ENCODE measurements at places on chromosomes 5 and 9.

DNA sequence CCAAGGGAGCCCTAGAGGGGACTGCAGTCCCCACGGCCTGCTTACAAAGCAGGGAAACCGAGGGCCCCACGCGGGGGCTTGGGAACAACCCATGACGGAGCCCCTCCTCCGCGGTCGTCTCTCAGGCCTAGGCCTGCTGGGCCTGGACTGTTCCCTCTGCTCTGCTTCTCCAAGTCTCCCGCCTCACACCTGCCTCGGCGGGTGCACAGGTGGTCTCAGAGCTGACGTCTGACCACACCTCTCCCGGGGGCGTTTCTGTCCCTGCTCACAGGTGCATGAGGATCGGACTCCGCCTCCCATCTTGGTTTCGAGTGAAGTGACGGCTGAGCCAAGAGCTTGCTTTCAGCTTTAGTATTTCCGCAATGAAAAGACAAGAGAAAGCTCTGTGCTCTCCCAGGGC, 72.1 kb downstream of the MRPL36 start:
- peak; percentile 33 for DNase-seq

DNA sequence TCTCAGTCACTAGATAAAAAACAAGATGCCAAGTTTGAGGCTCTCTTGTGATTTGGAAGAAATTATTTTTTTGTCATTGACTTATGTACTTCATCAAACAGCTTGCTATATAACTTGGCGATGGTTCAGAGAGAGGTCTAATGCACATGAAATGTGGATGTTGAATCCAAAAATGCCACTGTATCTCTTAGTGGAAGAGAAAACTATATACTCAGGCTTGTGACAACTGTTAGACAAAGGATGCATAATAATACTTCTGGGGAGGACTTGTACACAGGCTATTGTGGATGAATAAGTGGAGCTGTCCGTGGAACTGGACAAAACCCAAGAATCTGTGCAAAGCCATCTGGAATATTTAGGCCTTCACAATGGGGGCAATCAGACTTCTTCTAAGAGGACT, 162.9 kb upstream of the NMUR2 start:
- no peak for DNase-seq

DNA sequence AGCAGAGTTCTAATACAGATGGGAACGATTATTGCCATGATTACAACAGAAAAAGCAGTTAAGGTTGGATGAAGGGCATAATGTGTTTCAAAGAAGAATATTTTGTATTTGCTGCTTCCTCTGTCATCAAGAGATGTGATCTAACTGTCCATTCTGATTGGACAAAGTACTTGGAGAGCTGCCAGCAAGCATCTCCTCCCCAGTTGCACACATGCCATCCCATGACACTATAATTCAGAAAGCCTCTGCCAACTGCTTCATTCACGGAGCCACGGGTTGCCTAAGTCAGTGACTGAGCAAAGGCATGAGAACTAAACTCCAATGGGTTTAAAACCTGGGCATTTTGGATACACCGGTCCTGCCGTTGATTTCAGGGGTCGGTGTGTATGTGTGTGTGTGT, 253.8 kb downstream of the CRB2 start:
- no peak for DNase-seq

DNA sequence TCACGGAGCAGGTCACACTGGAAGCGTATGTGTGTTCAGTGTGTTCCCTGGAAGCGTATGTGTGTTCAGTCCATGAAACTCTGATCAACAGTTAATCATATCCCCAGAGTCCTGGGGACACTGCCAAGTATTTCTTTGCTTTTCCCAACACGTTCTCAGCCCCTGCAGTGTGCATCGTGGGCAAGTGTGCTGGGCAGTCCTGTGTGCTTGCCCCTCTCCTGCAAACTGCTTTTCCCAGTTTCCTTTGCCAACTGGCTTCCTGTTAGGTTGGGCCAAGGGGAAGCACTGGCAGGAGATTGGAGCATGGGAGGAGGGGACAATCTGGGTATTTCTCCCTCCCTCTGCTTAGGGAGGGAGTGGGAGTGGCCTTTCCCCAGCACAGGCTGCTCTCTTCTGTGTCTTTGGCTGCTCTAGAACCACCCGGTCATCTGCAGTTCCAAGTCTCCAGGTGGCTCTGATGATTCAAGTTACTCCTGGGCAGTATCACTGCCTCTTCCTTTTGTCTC, 36.8 kb upstream of the NEK6 start:
- DNase-seq: peak; percentile 94

- DNase-seq: peak; percentile 71
These were observed 1.4 kb downstream of the ZSWIM6 start for GRCh38 chr5:61333321-61333953.

DNA sequence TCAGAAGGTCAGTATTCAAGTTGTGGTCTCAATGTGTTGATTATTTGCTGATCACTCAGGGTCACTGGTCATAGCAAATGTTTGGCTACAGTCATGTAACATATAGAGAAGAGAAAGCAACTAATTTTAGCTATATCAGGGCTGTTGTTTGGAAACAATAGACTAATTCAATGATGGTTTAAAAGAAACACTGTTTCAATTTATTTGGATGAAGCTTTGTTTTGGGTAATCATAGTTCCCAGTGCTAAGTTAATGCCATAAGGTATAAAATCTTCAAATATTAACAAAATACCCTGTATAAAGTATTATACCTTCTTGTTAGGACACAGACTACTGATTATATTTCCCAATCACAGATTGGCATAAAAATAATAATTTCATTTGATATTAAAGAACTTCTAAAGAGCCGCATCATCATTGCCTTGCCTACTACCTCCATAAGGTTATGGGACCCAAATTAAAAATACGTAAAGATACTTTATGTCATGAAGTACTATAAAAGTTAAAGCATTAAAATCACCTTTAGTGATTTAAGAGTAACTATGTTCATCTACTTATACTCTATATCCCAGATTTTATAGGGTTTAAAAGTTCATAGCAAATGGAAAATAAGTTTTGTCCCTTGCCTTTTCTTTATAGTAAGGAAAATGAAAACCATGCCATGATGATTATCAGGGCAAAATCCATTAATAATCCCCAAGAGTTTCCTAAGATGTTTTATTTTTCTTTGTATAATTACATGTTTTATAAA, 6.0 kb downstream of the NR3C1 start:
- no peak for DNase-seq

DNA sequence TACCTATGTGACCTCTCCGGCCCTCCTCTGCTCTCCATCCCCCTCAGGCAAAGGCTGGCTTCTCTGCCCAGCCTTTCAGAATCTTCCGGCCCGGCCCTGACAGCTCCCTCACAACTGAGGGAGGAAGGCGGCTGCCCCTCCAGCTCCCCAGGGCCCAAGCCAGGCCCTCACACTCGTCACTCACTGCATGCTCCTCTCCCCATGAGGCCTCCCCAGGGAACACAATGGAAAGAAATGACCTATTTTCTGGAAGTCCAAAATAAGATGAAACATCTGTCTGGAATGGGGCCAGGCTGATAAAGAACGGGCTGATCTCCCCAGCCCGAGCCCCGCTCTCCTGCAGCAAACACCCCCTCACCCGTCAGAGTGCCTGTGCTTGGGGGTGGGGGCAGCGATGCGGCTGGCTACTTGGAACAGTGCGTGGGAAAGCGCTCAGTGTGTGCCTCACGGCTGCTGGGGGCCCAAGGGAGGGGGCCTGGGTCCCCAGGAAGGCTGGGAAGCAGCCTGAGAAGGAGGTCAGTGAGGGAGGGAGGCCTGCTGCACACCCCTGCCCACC, 11.3 kb downstream of the PDGFRB start:
- DNase-seq: no peak

DNA sequence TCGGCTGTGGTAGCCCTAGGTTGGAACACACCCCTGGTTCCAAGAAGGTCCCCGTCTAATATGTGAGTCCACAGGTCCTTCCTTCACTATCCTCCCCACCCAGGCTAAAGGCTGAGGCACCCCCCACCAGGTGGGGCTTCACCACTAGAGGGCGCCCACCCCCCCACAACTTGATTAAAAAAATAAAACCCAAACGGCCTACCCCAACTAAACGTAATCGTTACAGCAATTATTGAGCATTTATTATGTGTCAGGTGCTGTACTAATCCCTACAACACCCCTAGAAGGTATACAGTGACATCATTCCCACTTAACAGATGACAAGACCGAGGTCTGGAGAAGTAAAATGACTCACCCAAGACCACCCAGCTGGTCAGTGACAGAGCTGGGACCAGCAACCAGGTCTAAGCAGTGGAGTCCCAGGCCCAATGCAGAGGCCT, 65.0 kb downstream of the FGF18 start:
- no peak for DNase-seq

- no peak for DNase-seq
These were observed 40.9 kb upstream of the F2RL2 start for GRCh38 chr5:76664079-76664478.

- DNase-seq: peak; percentile 67
These were observed 19.4 kb downstream of the DCP2 start for GRCh38 chr5:112995764-112996618.

- no peak for DNase-seq
These were observed 26.3 kb downstream of the GSN start for GRCh38 chr9:121294151-121294743.

- no peak for DNase-seq
These were observed 56.8 kb downstream of the MTREX start for GRCh38 chr5:55364537-55365055.

- DNase-seq: no peak
These were observed 74.6 kb downstream of the MRPL36 start for GRCh38 chr5:1724822-1725602.

DNA sequence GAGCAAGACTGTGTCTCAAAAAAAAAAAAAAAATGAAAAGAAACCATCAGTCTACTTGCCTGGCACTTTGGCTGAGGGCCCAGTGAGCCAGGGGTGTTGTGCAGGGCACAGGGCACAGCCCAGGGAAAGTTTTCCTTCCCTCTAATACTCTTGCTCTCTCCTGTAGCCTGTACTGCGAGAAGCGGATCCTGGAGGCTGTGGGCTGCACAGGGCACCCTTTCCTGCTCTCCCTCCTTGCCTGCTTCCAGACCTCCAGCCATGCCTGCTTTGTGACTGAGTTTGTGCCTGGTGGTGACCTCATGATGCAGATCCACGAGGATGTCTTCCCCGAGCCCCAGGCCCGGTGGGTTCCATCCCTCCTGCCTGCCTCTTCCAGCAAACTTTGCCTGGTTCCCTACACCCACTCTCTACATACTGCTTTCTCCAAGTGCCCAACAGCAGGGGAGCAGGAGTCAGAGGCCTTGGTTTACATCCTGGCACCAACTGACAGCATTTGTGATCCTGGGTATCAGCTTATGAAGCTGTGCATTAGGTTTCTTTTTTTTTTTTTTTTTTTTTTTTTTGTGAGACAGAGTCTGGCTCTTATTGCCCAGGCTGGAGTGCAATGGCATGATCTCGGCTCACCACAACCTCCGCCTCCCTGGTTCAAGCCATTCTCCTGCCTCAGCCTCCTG, 7.2 kb downstream of the ZDHHC12 start:
- DNase-seq: no peak

DNA sequence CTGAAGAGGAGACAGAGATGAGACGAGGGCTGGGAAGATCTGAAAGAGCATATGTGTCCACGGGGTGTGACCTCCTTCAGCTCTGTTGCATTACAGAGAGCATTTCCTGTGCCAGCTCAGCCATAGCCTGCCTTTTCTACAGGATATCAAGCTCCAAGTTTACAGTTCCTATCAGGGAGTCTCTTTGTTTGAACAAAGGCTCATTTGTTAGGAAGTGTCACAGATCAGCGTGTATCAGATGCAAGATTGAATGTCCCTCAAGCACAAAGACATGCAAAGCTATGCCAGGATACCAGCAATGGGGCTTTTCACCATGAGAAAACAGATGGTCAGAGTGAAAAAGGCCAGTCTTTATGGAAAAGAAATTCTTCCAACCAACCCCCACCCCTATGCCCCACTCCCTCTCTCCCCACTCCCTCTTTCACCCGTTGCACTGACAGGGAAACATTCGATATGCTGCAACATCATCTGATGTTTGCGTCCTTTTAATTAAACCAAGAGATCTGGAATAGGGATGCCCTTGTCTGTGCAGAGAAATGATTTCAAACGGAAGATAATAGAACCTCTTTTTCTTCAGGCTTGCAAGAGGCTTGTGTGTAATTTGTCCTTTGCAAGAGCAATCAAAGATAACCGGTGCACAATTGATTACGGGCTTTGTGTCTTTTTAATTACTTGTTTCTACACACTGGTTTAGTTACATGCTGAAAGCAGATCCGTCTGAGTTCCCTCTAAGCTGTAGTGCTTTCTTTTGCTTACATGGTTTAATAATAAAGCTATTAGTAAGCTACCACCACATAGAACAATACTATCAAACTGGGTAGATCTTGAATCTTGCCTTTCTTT, 263.1 kb upstream of the RGMB start:
- no peak for DNase-seq

GRCh38 chr9:112764837-112765236, 14.3 kb downstream of the SNX30 start:
- DNase-seq: no peak

GRCh38 chr5:44641820-44642219, 166.9 kb upstream of the MRPS30 start:
- no peak for DNase-seq

- no peak for DNase-seq
These were observed 195.3 kb upstream of the KLF9 start for GRCh38 chr9:70609542-70610286.

GRCh38 chr5:179235416-179236400, 109.6 kb downstream of the ADAMTS2 start:
- DNase-seq: peak; percentile 31

- peak; percentile 35 for DNase-seq
These were observed 52.4 kb downstream of the AHRR start for GRCh38 chr5:373710-374602.

- DNase-seq: peak; percentile 52
These were observed 160.2 kb upstream of the DAPK1 start for GRCh38 chr9:87337335-87338087.

DNA sequence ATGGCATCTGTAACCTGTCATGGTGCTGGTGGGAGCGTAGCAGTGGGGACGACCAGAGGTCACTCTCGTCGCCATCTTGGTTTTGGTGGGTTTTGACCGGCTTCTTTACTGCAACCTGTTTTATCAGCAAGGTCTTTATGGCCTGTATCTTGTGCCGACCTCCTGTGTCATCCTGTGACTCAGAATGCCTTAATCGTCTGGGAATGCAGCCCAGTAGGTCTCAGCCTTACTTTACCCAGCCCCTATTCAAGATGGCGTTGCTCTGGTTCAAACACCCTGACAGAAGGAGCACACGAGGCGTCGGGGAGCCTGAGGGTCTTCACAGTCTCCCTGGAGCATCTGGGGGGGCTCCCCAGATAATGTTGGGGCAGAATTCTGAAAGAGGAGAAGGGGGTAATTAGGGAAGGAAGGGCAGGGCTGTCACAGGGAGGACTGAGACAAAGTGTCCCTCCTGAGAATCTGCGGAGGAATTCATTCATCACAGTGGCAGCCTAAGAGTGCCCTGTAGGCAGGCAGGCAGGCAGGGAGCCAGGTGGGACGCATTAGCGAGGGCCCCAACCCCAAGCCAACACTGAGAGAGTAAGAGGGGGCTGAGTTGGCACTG, 21.3 kb upstream of the NCS1 start:
- DNase-seq: no peak

- no peak for DNase-seq
These were observed 75.0 kb downstream of the OTULIN start for GRCh38 chr5:14739538-14739937.

DNA sequence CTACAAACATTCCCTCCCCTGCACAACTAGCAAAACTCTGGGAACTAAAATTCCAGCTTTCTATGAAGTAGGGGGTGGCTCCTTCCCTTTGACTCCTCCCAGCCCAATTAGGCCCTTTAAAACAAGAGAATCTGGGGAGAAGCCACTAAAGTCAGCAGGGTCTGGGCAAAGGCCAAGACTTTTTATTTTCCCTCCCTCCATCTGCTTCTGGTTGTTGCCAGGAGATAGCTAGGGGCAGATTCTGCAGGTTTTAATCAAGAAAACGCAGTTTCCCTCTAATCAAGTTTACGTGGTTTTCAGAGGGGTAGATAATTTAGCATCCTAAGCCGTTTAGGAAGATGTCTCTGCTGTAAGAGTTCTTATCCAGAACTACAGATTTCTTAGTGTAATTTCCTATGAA, 114.5 kb upstream of the CDH6 start:
- DNase-seq: no peak

Data from left lobe of liver (tissue), 2 donors.